Activated CD4-positive, alpha-beta T cell treated with anti-CD3 and anti-CD28 coated beads, Interleukin-2, amount 10 ng/mL, durations not matched to agents 24 days and 14 days (primary cell): ENCODE measurements at places on chromosomes 1 and 21. TPM values are rescaled to one million over a fixed set of nuclear protein-coding genes. Genes with fewer than 3 reads are reported as not detected.

Gene VANGL1
- 7.6 and 7.8 TPM in 2 replicates for total RNA-seq

Gene HSPA6
- total RNA-seq: 0.91 and 1.2 TPM in 2 replicates

Gene MYOC
- not detected in 2 replicates for total RNA-seq

Gene KRTAP13-2
- not detected in 2 replicates for total RNA-seq

Gene SYT14
- total RNA-seq: not detected in 2 replicates

Gene PLPP3
- total RNA-seq: not detected in 2 replicates

Gene ANGPTL1
- not detected in 2 replicates for total RNA-seq

Gene CDCA8
- total RNA-seq: 35.6 and 35.9 TPM in 2 replicates

Gene BMP8B
- 0.37 and 0.43 TPM in 2 replicates for total RNA-seq

Gene WNT3A
- total RNA-seq: not detected in 2 replicates

Gene FNDC5
- not detected in 2 replicates for total RNA-seq

Gene NUDT4B
- 0.36 and 0.47 TPM in 2 replicates for total RNA-seq

Gene ERICH3
- not detected in 2 replicates for total RNA-seq

Gene PRXL2B
- 42.3 and 43.5 TPM in 2 replicates for total RNA-seq

Gene CREG1
- total RNA-seq: 12.3 and 13.6 TPM in 2 replicates

Gene ADAMTSL4
- 1.3 and 1.8 TPM in 2 replicates for total RNA-seq

Gene CFAP126
- not detected in 2 replicates for total RNA-seq

Gene KRTAP19-1
- not detected in 2 replicates for total RNA-seq

Gene RGS16
- 94.3 and 94.7 TPM in 2 replicates for total RNA-seq

Gene GPA33
- 0.12 TPM in 1 of 2 replicates, not detected in the other for total RNA-seq

Gene GPR25
- not detected in 2 replicates for total RNA-seq

Gene EXO1
- total RNA-seq: 60.9 and 63.5 TPM in 2 replicates

Gene NR0B2
- total RNA-seq: not detected in 2 replicates

Gene SLC9C2
- not detected in 2 replicates for total RNA-seq

Gene MAP1LC3C
- not detected in 2 replicates for total RNA-seq

Gene OR4F16
- not detected in 2 replicates for total RNA-seq

Gene C1QTNF12
- total RNA-seq: 1.3 and 2.8 TPM in 2 replicates

Gene MARK1
- total RNA-seq: not detected in 2 replicates

Gene SYT2
- not detected in 2 replicates for total RNA-seq

Gene IFNGR2
- 8.5 and 9.9 TPM in 2 replicates for total RNA-seq

Gene FLG2
- total RNA-seq: not detected in 2 replicates
